HuH-7.5 (cell line): ENCODE measurements at places on chromosomes 6 and 20.
A peak's percentile ranks its signal among the peaks of the same experiment; 100 is the strongest.

GRCh38 chr20:32476684-32477593, 108.2 kb downstream of the NOL4L start:
- DNase-seq = peak; percentile 20

GRCh38 chr6:136059308-136059707, 190.8 kb downstream of the MTFR2 start:
- DNase-seq = no peak

- DNase-seq = peak; percentile 13
These were observed 45.3 kb upstream of the COL21A1 start for GRCh38 chr6:56292505-56293181.

- no peak for DNase-seq
These were observed 45.7 kb upstream of the TPD52L1 start for GRCh38 chr6:125107896-125108295.

DNA sequence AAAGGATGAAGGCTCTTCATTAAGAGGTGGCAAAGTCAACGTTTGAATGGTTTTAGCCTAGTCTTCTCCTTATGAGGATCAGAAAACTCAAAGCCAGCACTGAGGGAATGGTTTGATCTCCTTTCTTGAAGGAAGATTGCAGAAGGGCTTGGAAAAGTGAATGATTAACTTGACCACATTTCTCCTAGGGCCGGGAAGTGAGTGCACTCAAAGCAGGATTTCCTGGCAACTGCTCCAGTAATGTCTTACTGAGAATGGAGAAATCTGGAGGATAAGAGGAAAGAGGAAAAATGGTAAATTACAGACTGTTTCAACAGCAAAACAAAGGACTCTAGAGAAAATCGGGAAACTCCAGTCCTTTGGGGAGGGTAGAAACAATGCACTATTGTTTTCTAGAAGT, 189.0 kb upstream of the FOXA2 start:
- DNase-seq = no peak

GRCh38 chr20:19427913-19428312, 215.5 kb downstream of the SLC24A3 start:
- DNase-seq = no peak

DNA sequence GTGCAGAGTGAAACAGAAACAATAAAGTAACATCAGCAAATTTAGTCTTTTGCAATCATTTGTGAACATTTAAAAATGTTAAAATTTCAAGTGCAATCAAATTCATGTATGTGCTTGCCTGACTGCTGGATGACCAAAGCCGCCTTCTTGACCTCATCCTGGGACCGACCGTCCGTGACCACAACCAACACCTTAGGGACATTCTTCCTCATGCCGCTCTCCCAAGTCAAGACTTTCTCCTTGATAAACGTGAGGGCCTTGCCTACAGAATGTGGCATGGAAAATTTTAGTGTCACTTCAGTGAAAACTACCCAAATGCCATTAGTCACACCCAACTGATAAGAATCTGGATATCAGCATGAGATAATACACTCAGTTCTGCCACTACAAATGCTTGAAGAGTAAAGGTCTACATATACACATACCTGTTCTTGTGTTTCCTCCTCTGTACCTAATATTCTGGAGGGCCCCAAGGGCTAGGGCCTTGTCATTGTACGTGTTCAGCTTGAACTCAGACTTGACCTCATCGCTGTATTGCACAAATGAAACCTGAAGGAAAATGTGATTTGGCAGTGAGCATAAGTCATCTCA, 86.8 kb downstream of the COL12A1 start:
- DNase-seq = no peak

DNA sequence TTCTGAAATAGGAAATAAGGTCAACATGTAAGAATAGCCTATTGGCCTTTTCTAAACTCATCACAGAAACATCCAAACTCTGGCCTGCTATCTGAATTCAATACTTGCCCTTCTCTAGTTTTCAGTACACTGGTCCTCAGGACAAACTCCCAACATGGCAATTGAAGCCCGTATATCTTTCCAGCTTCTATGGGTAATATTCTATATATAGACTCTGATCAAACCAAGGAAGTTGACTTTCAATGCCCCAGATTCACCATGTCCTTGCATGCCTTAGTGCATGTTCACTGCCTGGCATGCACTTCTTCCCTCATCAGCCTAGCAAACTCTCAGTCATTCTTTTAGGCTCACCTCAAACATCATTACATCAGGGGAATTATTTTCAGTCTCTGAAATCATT, 73.2 kb downstream of the RSPO3 start:
- DNase-seq = no peak

GRCh38 chr6:130647246-130647645, 180.0 kb upstream of the SMLR1 start:
- no peak for DNase-seq
